ENCODE measurements at places on chromosomes 5 and 9.

DNA sequence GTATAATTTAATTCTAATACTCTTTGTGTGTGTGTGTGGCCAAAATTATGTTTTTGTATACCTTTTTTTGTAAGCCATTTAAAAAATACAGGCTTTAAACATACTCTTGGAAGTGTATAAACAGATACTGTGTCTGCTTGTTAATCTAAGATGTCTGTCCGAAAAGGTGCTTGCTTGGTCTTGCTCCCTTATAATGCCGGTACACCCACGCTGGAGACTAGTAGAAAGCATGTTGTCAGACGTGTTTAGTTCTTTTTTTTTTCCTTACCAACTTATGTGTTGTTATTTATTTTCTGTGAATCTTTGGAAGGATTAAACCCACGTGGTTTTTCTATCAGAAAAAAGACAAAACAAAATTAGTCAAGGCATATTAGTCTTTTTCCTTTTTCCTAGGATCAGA, 9.5 kb downstream of the GAPVD1 start:
- DNase-seq = no peak

DNA sequence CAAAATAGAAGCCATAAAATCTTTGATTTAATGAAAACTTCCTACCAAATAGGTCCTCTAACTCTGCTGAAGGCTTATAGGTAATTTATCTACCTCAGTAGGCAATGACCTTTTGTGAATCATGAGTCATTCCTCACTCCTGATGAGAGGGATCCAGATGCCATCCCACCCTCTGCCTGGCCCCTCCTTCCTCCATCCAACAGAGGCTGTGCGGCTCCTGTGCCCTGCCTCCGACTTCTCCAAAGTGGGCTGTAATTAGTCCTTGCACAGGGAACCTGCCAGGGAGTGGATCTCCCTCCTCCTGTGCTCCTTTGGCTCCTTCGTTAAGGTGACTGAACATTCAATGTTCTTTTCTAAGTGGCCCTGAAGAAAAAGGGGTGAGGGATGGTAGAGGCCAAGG, 213.9 kb upstream of the TBCA start:
- DNase-seq = no peak

GRCh38 chr5:61262080-61262479, 70.0 kb upstream of the ZSWIM6 start:
- no peak for DNase-seq

DNA sequence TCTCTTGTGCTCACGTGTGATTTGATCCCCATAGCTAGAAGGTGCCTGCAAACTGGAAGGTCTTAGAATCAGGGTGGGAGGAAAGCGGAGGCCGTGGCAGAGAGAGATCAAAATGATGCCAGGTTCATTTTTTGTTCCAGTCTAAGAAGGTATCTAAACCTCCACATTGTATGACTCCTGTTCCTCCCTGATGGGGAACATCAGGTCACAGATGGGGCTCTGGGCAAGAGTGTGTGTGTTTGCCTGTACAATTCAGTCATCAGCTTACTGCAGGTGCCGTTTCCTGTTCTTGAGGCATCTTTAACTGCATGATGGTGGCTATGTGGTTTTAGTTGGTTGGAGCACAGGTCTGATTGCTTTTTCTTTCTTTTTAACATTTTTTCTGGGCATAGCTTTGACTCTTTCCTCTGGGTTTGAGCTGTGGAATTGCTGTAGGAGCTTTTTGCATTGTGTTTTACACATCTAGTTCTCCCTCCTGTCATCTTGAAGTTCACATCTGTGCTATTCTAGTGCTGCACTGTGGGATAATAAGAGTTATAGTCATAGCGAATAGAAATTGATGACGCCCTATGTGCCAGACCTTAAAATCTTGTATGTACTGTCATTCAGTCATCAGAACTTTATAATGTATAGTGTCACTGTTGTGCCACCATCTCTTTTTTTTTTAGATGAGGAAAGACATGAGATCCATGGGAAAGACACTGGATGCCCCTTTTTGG, 30.8 kb downstream of the ARHGAP26 start:
- no peak for DNase-seq

DNA sequence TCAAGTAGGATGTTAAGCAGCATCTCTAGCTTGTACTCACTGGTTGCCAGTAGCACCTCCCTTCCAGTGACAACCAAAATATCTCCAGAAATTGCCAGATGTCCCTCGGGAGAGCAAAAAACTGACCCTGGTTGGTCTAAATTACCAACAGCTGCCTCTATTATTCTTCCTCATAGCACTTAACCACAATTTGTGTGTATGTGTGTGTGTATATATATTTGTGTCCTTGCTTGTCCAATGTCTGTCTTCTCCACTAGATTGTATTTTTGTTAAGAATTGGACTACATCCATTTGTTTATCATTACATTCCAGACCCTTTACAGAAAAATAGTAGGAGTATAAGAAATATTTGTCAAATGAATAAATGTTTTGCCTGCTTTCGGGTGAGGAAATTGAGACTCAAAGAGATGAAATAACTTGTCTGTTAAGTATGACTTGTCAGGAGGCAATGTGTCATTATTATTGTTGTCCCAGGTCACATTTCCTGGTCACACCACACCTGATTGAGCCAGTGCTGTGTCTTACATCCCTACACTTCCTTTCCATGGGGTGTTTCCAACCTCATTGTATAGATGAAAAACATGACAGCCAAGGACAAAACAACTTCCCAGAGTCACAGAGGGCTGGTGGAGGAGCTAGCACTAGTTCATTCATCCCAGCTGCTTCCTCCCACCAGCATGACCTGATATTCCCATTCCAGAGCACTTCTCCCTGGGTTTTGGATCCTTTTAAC, 11.4 kb upstream of the GRPEL2 start:
- no peak for DNase-seq

GRCh38 chr9:20361656-20362570, 260.4 kb downstream of the MLLT3 start:
- no peak for DNase-seq

DNA sequence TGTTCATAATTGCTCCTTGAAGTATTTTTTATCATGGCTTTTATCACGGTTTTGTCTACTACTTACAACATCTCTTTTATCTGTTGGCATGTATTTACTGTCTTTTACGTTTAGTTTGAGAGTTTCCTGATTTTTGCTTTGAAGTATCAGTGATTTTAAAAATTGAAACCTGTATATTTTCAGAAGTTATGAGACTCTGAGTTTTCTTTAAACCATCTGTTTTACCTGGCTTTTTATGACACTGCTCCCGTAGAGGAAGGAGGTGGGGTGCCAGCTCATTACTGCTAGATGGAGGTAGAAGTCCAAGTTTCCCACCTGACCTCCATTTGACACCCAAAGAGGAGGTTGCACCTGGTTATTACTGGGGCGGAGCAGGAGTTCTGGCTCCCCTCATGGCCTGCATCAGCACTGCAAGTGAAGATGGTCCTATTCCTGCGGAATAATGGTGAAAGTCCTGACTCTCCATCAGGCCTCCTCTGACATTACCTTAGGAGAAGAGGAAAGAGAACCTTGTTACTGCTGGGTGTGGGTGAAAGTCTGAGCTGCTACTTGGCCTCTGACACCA, 10.0 kb upstream of the ZNF131 start:
- no peak for DNase-seq

GRCh38 chr9:138059196-138059595, 181.6 kb downstream of the CACNA1B start:
- no peak for DNase-seq

DNA sequence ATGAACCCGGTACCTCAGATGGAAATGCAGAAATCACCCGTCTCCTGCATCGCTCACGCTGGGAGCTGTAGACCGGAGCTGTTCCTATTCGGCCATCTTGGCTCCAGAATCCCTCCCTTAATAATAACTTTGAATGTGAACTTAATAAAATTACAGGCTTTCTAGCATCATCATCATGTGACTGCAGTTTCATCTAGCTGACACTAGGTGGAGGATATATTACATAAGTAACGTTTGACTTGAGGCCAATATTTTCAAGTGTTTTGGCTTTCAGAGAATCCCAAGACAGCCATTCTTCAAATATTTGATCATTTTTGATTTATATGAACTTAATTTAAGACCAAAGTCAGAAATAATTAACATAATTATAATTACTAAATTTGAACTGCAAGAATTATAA, 474.9 kb upstream of the CDH10 start:
- DNase-seq = no peak

- DNase-seq = no peak
Measured at GRCh38 chr5:139747583-139748504, 47.8 kb upstream of the PSD2 start.

DNA sequence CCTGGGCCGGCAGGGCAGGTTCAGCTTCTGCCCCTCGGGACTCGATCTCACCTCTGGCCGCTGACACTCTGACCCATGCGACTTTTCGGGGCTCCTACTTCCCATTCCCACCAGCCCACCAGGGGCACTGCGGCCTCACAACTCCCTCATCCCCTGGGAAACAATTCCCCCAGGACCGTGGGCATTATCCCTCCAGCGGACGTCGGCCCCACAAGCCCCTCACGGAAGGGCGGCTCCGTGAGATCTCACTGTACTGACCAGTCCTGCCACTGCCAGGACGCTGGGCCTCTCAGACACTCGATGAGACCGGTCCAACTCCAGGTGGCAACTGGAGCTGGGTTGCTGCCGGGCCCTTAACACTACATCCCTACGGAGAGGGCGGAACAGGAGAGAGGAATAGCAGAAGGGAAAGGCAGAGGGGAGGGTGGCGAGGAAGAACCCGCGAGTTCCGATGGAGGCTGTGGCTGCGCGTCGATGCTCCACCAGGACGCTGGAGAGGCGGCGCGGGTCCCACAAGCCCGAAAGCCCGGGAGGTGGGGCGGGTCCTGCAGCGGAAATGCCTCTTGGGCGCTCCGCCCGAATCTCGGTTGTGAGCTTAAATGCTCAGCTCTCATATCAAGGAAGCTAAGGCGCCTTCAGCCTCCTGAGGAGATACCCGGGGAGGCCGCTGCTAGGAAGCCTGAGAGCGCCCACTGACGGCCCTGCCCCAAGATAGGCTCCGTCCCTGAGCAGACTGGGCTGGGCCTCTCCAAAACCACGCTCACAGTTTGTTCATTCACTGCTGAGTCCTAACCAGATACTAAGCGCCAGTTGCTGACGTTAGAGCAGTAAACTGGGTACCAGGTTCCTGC, 36.3 kb downstream of the VCP start:
- peak; percentile 18 for DNase-seq

DNA sequence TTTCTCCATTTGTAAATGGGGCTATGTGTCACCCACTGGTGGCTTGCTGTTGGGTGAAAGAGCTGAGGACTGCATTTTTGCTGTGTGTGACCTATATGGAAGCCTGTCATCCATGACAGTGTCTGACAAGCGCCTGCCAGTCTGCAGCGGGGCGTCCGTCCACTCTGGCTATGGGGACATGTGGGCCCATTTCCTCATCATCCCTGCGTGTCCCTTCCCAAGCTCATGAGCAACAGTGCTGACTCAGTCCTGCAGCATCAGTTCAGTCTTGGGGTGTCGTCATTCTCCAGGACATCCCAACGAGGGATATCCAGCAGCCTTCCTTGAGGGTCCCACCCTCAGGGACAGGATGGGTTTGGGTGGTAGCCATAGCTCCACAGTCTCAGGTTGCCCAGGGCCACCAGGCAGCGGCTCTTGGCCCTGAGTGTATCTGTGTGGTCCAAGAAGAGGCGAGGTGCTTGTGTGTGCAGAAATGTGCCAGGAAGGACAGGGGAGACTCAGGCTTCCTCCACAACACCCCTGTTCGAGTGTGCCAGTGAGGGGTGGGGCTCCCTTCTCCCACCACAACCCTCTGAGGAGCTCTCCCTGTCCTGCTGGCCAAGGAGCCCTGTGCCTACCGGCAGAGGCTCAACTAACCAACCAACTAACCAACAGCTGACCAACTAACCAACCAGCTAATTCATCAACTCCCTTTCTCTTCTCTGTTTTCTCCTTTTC, 2.1 kb downstream of the FGD3 start:
- DNase-seq = no peak

DNA sequence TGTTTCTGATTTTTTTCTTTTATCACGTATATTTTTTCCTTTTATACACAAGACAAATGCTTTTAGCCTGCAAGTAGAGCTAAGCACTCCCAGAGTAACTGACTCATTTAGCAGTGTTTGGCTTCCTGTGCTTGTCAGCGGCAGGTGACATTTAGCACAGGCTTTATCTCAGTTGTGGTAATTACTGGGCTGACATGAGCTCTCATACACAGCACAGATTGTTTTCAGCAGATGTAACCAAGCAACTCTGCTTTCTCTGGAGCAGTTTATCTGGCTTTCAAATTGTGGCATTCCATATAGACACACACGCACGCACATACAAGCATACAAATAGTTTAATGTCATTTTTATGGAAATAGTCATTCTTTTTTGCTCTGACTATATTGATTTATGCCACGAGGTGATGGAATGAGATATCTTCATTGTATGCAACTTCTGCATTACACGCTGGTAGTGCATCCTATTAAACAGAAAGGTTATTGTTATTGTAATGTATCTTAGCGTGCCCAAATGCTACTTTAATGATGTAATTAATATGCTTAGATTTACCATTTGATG, 379.0 kb upstream of the GRAMD2B start:
- no peak for DNase-seq

DNA sequence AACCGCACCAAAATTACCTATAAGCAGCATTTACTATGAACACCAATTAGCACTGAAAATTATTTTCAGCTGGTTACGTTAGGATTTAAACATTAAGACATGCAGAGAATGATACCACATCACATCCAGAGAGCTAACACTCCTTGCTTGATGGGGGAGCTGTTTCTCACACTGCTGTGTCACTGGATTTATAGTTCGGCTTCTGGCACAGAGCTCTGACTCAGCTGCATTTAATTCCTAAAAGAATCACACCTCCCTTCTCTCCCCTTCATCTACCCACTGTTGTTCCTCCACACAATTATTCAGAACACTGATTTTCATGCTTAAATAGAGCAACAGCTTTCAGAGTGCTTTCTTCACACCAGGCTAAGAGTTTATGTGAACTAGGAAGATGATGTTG, 82.6 kb upstream of the SV2C start:
- DNase-seq = no peak

DNA sequence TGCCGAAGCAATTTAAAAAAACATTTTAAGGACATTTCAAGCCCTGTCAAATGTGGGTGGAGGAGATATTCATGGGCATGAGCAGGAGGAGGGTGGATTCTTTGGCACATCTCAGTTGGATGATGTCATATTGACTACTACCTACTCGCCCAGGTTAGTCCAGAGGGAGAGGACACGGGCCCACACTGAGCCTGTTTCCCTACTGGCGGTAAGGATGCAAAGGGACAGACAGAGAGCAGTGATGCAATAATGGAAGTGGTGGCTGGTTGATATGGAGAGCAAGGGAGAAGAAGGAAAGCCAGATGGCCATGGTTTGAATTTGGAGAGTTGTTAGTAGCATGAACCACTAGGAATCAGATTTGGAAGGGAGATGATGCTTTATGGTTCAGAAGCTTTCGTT, 34.1 kb upstream of the PDE8B start:
- no peak for DNase-seq

DNA sequence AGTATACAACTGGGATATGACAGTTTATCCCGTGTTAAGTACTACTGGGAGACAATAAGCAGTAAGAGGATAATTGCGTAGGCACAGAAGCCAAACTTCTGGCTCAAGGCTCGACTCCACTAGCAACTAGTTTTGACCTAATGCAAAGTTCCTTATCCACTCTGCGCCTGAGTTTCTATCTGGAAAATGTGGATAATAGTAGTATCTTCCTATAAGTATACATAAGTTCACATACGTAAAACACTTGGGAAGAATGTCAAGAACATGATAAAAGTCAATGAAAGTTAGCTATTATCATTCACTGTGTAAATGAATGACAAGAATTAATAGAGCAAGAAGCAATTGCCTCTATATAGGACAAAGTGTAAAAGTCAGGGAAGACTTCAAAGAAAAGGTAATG, 45.7 kb downstream of the FTMT start:
- DNase-seq = no peak
